ENCODE measurements at places on chromosomes 3 and 15.

DNA sequence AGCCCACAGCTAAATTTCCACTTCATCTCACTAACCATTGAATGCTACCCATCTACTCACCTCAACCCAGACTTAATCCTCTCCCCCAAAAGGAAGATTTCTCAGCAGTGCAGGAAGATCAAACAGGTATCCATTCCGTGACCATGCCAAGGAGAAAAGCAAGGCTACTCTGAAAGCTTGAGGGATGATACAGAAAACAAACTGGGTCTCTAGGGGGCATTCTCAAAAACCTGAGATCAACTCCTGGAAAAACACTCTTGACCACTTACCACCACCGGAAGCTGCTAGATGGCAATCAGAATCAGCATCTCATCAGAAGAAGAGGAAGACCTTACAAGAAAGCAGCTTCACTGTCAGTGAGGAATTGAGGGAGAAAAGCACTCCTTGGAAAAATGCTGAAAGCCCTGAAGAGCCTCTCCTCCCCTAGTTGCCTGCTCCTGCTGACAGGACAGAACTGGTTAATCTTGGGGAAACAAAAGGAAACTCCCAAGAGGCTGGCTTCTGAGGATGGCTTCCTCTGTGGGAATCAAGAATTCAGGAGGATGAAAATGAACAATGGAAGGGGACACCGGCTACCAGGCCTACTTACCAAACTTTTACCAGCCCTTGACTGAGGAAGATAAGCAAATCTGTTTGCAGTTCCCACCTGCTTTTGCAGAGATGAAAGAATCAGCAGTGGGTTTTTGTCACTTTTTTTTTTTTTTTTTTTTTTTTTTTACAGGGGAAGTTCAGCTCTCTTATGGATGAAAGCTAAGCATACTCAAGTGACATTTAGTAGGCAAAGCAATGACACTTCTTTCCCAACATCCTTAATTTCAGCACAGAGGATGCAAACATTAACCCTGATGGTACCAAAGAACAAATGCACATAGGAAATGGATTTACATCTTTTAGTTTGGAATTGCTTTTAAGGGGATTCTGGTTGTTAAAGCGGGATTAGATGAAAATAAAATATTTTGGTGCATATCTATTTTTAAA, at the start of gene ATP8B4:
Gene ATP8B4 (minus strand): TSS at position 171 of the 978 bp plus-strand sequence. CDS start 12,267 bp downstream, outside the sequence.
- DNase-seq = no peak

GRCh38 chr3:20511863-20512505, 326.0 kb upstream of the SGO1 start:
- DNase-seq = peak; percentile 27

DNA sequence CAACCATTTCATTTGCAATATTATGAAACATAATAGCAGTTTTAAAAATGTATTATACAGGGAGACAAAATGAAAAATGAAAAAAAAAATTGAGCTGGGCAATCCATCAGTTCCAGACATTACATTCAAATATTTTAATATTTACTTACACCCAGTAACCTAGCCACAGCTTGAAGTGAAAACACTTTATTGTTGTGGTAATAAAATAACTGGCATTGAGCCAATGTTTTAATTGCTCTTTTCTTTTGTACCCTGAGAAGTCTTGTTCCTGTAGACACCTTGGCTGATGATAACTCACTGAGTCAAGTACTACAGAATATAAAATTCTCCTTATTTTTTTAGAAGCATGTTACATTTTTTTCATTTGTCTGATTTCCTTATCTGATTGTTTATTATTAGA, 180.6 kb downstream of the ROBO1 start:
- no peak for DNase-seq

DNA sequence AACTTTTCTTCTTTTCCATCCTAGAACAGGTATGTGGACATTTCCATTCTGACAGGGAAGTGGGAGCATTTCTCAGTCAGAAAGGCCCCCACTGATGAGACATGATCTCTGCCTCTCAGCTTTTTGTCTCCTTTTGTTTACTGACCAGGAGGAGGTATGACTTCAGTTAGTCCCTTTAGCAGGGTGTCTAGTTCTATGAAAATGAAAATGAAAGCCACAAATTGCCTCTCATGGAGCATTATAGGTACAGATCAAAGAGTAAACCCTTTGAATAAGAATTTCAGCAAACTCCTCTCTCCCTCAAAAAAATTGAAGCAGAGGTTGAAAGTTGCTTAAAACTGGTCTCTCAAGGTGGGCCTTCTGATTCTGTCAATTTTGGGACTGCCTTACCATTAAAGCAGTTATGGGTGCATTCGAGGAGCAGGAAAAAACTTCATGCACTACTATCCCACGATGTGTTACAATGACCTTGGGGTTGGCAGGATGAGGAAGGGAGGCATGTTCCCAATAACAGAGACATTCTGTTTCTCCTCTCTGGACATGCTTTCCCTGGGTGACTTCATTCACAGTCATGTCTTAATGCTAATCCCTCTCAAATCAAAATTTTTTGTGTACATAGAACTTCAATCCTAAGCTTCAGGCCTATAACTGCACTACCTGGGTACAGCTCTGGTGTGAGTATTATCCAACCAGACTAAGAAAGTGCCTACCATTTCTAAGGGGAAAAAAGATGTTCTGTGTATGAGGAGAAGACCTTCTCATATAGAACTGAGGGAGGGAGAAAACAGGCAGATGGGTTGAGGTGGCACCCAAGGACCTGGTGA, 50.6 kb upstream of the TBC1D23 start:
- DNase-seq = no peak

DNA sequence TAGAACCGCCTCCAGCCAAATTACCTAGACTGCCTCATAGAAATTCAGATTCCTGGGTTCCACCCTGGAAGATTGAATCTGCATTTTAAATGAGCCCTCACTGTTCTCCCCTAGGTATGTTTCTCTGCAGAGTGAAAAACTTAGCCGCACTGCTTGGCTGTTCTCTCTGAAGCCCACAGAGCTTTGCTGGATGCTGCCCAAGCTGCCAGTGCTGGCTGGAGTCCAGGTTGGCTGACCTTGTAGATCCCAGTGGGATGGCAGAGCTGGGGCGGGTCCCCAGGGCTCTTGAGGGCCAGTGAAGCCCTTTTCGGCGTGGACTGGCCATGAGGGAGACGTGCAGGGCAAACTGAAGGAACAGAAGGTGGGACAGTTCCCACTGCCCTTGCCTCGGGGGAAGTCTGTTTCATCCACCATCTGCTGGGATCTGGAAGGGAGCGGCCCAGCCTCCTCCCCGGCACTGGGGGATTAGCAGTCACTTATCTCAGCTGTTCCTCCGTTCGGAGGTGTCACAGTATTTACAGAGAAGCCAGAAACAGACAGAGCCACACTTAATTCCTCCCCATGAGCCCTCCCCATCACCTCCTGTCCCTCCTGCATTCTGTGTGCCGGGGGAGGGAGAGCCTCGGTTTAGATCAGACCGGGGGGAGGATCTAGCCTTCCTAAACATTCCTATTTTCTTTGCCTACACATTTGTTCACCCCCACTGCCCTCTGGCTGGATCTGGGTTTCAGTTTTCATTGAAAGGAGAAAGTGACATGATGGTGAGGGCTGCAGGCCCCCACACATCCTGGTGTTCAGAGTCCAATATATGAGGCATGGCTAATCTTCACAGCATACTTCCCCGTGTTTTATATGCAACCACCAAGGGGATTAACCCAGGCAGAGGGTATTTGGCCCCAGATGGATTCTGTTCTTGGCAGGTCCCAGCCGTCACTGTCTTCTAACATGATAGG, 4.1 kb upstream of the ACTC1 start:
- peak; percentile 81 for DNase-seq

GRCh38 chr3:143956838-143957237, 14.8 kb upstream of the DIPK2A start:
- DNase-seq = no peak

DNA sequence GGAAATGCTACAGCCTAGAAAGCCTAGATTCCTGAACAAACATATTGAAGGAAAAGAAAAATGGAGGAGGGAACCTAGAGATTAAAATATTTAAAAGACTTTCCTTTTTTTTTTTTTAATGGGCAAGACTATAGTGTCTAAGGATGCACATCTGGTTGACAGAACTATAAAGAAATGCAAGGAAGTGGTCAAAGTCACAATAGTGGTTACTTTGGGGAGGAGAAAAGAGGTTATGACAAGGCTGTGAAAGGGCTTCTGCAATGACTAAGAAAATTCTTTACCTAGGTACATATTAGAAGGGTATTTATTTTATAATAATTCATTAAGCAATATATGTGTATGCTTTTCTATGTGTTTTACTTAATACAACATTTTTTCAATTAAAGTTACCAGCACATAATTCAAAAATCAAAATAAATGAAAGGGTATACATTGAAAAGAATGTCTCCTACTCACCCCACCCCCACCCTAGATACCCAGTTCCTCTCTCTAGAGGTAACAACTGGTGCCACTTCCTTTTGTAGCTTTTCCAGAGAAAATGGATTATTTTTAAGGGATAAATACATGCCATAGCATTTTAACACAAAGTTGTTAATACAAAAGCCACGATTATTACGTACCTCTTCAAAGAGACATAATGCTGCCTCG, 70.1 kb downstream of the HERC1 start:
- no peak for DNase-seq

DNA sequence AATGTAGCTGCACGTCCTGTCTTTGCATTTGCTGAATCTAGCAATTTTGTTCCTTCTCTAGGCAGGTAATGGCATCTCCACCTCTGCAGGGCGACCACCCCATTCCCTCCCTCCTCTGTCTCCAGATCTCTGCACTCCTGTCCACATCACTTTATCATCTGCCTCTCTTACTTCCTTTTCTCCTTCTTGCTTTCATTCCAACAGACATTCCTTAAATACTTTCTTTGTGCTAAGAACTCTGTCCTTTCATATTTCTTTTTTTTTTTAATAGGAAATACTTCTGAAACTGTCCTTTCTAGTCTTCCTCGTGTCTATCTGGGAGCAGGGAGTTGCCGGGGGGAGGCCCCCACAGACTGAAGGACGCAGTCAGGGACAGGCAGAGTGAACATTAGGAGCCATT, 7.2 kb downstream of the ITIH3 start:
- DNase-seq = no peak
